ENCODE measurements at places on chromosomes 4 and X.

DNA sequence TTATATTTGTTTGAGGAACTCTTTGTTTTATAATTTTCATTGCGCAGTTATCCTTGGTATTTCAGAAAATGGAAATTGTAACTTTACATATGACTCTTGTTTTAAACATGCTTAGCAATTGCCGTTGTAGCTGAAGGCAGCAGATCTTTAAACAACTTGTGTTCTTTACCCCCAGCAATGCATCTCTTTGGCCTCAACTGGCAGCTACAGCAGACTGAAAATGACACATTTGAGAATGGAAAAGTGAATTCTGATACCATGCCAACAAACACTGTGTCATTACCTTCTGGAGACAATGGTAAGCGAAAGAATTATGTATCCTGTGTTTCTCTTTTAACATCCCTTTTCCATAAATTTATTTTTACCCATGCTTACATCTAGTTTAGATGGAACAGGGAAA, 263.6 kb downstream of the DCTD start:
- DNase-seq = no peak

- no peak for DNase-seq
These were observed 815.1 kb upstream of the POU3F4 start for GRCh38 chrX:82692991-82693390.

GRCh38 chr4:52112411-52112810, 61.3 kb downstream of the SPATA18 start:
- no peak for DNase-seq

DNA sequence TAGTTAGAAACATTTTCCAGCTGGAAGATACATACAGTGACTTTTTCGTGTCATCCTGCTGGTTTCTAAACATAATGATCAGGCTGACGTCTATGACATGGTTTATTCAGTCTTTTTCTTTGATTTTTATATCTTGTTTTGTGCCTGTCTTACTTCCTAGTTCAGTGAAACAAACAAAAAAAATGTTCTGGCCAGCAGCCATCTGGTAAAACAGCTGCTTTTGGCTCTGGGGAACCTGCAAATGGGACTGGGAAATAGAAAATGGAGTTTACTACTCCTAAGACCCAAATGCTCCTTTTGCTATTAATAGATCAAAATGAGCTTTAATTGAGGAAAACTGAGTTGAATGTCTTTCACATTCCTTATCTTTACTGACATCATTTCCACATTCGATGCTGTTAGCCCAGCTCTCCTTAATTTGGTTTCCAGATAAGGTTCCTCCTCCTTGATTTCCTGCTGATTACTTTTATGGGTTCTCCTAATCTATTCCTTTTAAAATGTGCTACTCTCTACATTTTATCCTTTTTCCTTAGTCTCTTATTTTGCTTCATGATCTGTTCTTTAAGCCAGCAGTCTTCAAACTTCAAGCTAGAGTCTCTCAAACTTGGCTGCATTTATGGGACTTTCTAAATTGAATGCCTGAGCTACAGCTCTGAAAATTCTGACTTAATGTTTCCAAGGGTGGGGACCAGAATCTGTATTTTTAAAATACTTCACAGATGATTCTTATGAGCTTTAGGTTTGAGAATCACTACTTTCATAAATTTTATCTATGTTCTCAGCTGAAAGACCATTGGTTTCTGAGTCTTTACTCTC, 499.5 kb downstream of the ANKRD50 start:
- no peak for DNase-seq

DNA sequence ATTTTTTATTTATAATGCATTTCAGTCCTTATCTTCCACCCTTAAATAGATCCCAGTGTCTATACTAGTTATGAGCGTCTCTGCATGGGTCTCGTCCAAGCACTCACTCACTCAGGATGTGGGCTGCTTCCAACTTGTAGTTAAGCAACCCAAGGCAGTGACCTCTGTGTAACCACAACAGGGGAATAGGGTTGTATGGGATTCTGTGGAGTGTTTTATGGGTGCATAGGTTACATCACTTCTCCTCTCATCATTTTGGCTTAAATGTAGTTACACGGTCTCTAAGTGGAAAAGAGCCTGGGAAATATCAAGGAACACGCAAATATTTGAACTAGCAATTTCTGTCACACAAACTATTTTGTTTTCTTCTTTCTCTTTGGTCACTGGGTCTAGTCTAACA, 931.0 kb downstream of the STIM2 start:
- DNase-seq = no peak

Measured in activated T-cell treated with anti-CD3 and anti-CD28 coated beads, Interleukin-2, amount 50 U/mL, for 4 hours (primary cell).